ENCODE measurements at places on chromosomes 4 and X.

DNA sequence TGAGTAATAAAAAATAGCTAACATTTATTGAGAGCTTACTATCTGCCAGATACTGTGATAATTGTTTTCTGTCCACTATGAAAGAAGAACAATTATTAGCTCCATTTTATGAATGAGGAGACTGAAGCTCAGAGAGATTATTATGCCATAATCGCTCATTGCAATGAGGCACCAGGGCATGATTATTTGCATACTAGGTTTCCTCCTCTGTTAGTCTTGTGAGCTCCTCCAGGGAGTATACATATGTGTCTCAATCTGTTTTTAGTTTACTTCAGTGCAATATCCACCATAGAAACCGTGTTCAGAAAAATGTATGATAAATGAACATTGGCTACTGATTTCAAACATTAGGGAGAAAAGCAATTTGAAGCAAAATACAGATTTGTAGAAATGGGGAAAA lies 139.4 kb upstream of the OTUD4 start:
- DNase-seq: no peak

GRCh38 chr4:78811034-78811433 lies 34.9 kb downstream of the BMP2K start:
- DNase-seq: no peak

GRCh38 chrX:10071451-10072144 lies 85.2 kb upstream of the CLCN4 start:
- no peak for DNase-seq

DNA sequence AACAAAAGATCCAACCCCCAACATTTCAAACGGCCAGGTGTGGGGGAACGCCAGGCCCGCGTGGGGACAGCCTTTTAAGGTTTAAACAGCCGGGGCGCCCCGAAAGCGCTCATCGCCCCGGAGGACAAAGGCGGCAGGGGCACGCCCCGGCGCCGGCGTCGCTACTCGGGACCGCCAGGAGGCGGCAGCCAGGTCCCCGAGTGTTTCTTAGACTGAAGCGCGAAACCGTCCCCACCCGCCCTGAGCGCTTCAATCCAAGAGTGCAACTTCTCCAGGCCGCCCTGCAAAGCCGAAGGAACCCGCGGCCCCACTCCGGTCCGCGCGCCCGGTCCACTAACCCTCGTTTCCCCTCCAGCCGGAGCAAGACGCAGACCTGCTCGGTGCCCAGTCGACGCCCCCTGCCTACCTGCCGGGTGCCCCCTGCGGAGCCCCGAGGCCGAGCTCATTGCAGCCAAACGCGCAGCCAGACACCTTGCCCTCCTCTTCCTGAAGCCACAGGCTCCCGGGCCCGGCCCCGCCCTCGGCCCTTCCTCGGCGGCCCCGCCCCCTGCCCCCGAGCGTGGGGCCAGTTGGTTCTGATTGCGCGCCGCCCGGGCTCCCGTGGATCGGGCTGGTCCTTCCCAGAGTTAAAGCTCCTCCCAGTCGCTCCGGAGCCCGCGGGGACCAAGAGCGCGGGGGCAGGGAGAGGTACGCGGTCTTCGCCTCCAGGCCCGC lies at the start of gene CASP6:
TSS of gene CASP6 (minus strand) at position 496 of the 714 bp plus-strand sequence. CDS start at position 446, 50 bp downstream.
- peak; percentile 66 for DNase-seq

- DNase-seq: peak; percentile 65
Measured at GRCh38 chrX:74922922-74923543, 2.2 kb downstream of the NEXMIF start.

DNA sequence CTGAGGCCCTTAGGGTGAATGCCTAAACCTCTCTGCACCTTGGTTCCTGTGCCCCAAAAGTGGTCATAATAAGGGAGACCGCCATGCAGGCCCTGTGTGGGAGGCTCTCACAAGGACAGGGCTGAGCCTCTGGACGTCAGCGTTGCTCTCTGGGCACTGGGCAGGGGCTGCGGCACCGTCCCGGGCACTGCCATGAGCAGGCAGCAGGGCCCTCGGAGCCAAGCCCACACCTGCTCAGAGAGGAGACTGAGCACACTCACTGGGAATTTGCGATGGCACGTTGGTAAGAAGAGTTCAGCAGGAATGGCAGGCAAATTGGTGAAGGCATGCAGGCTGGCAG lies 123.4 kb downstream of the HMX1 start:
- DNase-seq: no peak

Data from MV-4-11 (cell line).